ENCODE measurements at places on chromosomes 3 and 15.

DNA sequence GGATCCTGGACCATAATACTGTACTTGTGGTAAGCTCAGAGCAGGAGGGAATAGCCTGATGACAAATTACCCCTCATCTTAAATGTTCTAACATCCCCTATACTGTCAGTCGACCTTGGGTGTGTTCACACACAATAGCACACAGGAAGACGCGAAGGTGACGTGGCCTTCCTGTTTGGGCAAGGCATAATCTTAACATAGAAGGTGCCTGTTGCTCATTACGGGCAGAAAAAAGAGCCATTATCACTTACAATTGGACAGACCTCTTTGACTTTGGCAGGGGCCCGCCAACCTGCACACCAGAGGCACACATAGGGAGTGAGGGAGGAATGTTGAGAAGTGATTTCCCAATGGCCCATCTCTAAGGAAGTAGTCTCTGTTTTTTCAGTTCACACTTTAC, 144.2 kb downstream of the ANO10 start:
- peak; percentile 41 for DNase-seq

DNA sequence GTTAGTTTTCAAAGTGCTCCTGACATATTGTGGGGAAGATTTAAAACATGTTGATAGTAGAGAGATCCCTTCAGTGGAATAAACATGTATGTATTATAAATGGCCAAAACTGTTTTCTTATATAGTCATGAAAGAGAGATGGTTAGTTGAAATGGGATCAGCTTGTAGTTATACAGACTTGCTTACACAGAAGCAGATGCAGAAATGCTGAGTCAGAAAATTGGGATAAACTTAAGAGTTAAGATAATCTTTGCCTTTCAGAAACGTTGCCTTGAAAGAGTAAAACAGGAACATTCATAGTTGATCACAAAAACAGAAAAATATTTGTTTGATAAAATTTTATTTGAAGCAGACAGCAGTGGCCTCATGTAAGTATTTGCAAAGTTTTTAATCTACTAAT, 433.2 kb upstream of the BCHE start:
- no peak for DNase-seq

DNA sequence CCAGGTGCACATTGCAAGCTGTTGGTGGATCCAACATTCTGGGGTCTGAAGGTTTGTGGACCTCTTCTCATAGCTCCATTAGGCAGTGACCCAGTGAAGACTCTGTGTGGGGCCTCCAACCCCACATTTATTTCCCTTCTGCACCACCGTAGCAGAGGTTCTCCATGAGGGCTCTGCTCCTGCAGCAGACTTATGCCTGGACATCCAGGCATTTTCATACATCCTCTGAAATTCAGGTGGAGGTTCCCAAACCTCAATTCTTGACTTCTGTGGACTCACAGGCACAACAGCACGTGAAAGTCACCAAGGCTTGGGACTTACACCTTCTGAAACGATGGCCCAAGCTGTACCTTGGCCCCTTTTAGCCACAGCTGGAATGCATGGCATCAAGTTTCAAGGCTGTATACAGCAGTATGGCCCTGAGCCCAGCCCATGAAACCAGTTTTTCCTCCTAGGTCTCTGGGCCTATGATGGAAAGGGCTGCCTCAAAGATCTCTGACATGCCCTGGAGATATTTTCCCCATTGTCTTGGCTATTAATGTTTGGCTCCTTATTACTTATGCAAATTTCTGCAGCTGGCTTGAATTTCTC, 30.2 kb downstream of the CLDN1 start:
- no peak for DNase-seq

DNA sequence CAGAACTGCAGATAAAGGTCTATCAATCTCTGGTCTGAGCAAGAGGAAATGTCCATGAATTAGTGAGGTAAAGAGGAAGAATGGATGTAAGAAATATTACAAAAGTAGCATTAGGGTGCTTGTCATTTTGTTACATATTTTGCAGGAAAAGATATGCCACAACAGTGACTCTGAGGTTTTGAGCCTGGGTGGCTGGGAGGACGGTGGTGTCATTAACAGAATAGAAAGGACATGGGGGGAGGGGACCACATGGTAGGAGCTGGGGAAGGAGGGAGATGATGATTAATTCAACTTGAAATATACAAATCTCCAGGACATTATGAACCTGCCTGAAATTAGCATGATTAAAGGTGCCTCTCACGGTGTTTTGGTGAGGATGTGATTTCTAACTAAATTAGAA, 245.5 kb upstream of the MDFIC2 start:
- DNase-seq = no peak

GRCh38 chr15:100779331-100780207, 100.1 kb upstream of the ALDH1A3 start:
- DNase-seq = no peak

DNA sequence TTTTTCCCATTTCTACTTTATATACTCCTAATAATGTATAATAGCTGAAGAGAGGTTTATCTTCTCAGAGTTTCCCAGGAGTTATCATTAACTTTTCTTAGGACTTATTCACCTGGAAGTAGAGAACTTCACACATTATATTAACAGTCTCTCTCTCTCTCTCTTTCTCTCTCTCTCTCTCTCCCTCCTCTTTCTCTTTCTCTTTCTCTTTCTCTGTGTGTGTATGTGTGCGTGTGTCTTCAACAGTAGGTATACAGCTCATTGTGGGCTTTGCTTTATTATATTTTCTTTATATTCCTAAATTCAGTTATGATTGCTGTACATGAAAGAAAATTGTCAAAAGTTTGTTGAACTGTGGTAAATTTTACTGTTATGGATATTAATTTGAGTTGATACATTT, 353.8 kb downstream of the ROBO1 start:
- DNase-seq = no peak

DNA sequence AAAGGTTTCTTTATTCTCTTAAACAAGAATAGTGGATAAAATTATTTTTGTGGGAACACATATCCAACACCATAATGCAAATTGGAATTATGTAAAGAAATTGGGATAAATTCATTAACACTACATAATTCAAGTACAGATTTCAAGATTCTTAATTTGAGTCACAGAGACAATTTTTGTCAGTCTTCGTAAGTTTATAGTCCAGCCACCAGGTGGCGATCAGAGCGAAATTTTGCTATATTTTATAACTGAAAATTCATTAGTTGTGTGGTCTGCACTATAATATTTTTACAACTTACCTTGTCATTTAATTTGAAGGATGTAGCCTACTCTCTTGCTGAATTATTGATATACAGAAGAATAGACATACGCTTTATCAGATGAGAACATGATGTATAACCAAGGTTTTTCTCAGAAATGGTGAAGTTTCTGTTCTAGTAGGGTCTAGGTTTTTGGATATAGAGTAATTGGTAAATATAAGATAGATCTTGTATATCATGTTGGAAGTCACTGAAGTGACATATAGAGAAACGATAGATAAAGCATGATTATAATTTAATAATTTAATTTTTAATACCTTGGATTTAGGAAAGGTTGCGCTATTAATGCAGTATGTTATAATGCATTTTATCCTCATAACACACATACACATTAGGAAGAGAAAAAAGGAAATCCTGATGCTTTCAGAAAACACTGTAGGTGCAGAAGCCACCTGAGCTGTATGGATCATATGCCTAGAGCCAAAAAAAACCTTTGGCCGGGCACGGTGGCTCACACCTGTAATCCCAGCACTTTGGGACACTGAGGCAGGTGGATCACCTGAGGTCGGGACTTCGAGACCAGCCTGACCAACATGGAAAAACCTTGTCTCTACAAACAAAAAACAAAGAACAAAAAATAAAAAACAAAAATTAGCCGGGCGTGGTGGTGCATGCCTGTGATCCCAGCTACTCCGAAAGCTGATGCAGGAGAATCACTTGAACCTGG, 31.7 kb downstream of the PLSCR4 start:
- peak; percentile 4 for DNase-seq
